Stimulated activated CD4-positive, alpha-beta T cell treated with anti-CD3 and anti-CD28 coated beads, Interleukin-1b, Interleukin-23, amount 100 ng/mL, for 24 hours (primary cell): ENCODE measurements at places on chromosomes 7 and 10.

DNA sequence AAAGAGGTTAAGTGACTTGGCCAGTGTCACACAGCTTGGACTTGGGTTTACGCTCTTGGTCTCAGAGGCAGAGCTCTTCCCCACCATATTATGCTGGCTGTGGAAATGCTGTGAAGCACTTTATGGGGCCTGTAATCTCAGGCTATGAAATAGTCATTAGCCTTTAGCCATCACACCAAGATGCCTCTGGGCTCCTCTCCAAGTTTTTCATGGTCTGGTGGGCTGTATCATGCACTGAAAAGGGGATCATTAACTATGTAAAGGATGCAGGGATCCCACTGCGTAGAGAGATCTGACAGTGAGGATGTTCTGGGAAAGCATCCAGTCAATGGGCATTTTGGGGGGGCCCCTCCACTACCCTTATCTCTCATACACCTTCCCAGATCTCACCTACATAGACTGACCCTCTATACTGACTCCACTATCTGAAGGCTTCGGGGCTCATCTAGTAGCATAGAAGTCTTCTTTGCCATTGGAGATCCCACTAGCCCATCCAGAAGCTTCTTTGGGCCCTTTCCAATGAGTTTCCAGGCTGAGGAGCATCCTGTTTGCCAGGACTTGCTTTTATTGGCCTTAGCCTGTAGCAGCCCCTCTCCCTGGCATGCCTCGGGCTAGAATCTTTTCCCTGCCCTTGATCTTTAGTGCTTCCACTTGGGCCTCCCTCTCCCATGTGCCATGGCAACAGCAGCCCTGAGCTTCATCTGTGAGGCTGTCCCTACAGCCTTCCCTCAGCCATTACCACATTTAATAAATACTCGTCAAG, 19.6 kb downstream of the FRMPD2 start:
- no peak for DNase-seq

DNA sequence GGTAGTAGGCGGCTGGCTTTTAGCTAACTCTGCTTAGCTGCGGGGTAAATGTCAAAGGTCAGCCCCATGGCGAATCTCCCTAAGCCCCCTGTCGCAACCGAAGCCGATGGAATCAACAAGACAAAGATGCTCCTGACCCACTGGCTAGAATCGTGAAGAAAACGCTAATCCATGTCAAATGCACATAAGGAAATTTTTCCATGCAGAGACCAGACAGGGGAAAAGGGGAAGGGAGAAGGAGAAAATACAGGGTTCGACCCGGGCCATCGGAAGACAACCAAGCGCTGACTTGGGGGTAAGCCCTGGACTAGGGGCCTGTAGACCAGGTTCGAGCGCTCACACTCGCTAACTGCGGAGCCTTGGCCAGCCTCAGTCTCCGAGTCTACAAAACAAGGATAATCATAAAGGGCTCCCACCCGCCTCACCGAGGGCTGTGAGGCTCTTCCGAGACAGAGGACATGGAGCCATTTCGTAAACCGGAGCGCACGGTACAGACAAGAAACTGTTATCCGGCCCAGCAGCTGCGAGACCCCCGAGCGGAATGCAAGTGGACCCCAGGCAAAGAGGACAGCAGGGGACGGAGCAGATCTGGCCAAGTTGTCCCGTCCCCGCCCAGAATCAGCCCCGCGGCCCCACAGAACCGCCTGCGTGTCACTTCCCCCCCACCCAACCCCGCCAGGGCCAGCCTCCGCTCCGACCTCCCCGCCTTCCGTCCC, 507 bp downstream of the SAR1A start:
- no peak for DNase-seq

- no peak for DNase-seq
These were observed 594.2 kb downstream of the KCNMA1 start for GRCh38 chr10:77043420-77043763.

- DNase-seq, result no peak
These were observed 58.6 kb upstream of the LAMB4 start for GRCh38 chr7:108188724-108189123.

DNA sequence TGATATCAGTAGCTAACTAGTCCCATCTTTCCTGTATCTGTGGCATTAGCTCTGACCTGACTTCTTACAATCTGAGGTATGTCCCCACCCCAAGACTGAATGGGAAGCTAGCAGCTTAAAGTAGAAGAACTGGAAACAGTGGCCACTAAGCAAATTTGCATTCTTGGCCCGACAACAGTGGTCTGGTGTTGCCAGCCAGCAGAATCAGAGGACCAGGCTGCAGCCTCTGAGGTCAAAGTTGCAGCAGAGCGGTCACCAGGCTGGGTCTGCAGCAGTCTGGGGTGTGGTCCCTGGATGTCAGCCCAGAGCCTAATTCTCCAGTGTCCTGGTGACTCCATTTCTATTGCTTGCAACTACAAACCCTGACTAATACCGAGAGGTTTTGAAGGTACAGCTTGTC, 26.3 kb downstream of the FAM107B start:
- no peak for DNase-seq

DNA sequence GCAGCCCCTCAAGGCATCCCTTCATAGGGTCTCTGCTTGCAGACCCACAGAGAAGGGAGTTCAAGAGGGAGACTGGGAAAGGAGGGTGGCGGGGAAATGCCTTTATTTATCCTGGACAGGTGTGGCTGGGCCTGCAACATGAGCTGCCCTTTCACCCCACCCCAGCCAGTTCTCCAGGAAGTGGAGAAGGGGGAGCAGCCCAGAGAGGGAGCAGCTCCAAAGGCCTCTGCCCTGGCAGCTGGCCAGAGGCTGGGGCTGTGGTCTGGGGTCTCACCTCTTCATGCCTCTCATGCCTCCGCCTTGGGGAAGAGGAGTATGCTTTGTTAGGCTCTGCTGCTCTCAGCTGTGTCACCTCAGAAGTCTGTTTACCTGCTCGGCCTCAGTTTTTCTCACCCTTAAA, 3.1 kb downstream of the LDB3 start:
- no peak for DNase-seq

DNA sequence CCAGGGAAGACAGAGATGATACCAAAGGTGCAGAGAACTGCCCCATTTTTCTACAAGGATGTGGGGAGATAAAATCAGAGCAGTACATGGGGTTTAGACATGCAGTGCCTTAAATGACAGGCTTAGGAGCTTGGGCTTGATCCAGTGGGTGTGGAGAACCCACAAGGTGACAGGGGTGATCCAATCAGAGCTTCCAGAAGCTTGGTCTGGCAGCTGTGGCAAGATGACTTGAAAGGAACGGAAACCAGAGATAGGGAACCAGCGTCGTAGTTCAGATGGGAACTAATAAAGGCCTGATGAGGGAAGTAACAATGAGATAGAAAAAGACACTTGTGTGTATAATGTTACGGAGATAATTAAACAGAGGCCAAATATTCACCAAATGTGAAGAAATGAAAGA, 80.7 kb downstream of the SLC37A3 start:
- no peak for DNase-seq

- no peak for DNase-seq
These were observed 452.3 kb upstream of the GALNT17 start for GRCh38 chr7:70679661-70680060.

GRCh38 chr10:87842220-87842641, 21.1 kb downstream of the KLLN start:
- DNase-seq, result no peak

- DNase-seq, result no peak
These were observed 319.5 kb downstream of the DNAJB6 start for GRCh38 chr7:157656195-157656769.

- DNase-seq, result no peak
These were observed 4.2 kb upstream of the NANOS1 start for GRCh38 chr10:119025336-119025735.

GRCh38 chr7:106102387-106102966, 9.6 kb downstream of the SYPL1 start:
- no peak for DNase-seq

- no peak for DNase-seq
These were observed 30.4 kb downstream of the FOXK1 start for GRCh38 chr7:4712281-4713182.

DNA sequence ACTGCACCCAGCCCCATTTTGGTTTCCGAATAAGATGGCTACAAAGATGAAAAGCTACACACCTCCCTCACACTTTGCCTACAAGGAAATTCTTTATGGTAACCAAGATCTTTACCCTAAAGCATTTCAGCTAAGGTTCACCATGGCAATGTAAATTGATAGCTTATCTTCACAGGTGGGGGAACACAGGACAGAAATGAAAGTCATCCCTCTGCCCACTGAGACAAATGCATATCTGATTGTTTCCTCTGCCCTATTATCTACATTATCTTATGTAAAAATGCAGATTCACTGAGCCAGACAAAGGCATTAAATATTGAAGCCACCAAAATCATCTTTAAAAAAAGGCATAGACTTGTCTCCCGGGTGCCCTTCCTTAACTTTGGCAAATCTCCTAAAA, 3.2 kb upstream of the TMEM139 start:
- DNase-seq, result no peak

DNA sequence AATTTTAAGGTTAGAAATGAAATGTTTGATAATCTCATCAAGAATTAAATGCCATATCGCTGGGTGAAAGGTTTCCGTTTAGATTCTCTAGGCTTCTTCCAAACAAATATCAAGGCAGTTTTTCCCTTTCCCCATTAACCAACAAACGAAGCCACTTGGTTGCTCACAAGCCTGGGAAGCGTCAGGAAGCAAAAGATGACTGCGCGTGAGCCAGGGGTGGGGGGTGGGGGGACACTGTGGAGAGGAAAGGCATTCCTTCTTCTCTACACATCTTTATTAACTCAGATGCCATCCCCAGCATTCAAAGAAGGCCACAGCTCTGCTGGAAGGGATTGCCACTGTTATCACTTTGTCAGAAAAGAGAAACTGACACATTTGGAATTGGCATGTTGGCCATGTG, 207.1 kb downstream of the TRIL start:
- no peak for DNase-seq

DNA sequence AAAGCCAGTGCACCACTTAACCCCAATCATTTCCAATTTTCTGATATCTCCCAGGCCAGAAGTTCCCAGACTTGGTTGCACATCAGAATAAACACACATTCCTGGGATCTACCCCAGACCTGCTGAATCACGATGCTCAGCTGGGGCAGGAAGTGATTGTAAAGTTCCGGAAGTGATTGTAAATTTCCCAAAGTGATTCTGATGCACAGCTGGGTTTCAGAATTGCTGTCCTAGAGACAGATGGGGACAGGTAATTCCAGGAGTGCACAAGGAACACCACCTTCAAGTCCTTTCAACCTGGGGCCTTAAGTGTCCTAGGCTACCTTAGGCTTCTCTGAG, 104.2 kb upstream of the EEPD1 start:
- no peak for DNase-seq

DNA sequence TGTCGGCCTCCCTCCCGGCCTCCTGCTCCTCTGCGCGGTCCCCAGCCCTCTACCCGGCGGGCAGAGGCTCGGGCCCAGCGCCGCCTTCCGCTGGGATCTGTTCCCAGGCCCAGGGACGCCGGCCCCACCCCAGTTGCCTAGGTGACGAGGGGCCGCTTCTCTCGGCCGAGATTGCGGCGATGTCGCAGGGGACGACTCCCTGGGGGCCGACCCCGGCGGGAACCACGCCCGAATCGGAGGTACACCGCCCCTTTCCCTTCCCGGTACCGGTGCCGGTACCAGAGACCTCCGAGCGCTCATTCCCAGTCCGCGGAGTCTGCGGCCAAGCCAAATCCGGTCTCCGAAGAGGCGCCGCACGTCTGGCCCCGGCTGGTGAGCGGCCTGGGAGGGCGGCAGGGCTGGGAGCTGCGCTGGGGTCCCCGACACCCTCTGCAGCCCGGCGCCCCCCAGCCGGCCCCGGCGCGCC, at the start of gene CABCOCO1:
CABCOCO1 (plus strand) TSS at position 136 of the 466 bp plus-strand sequence; CDS start at position 180, 44 bp downstream.
- DNase-seq, result no peak

GRCh38 chr10:127354255-127354654, 157.9 kb upstream of the INSYN2A start:
- no peak for DNase-seq

DNA sequence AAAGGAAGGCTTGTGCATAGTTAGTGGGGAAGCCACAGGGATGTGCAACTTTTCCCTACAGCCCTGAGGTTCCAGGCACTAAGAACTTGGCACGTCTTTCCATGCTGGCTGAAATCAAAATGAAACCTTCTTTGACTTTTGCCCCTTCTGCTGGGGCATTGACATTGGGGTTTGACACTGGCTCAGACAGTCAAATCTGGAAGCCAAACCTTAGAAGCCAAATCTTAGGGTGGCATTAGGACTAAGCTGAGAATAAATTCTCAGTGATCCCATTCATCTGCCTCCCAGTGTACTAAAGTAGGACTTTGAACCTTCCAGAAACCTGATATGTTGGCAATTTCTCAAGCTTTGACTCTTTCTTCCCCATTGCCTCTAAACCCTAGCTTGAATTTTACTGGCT, 31.3 kb upstream of the INSYN2A start:
- DNase-seq, result no peak

- DNase-seq, result no peak
These were observed 68.1 kb upstream of the ITPRID1 start for GRCh38 chr7:31445686-31446355.

- DNase-seq, result no peak
These were observed 41.3 kb downstream of the ARID5B start for GRCh38 chr10:61942604-61943461.

DNA sequence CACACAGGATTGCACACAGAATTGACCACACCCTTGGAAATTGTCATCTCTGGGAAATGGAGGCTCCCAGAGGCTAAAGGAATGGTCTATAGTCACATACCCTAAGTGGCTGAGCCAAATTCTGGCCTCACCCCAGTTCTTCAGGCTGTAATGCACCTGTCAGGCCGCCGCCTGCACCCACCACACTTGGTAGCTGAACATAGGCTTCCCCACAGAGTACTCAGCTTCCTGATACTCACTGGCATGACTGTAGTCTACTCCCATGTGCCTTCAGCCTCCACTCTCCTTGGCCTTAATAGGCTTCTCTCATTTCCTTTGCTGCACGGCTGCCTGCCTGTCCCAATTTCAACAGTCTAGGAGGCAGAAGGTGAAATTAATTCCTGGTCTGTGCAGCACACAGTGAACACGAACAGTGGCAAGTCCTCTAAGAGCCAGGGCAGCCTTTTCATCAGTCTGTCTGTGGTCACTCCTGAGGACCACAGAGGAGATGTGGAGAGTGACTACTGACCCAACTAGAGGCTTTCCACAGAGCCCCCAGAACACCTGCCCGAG, 42.5 kb downstream of the NUDCD3 start:
- no peak for DNase-seq
